Esophagus squamous epithelium (tissue), 5 donors: ENCODE measurements at places on chromosomes 11 and 22.

DNA sequence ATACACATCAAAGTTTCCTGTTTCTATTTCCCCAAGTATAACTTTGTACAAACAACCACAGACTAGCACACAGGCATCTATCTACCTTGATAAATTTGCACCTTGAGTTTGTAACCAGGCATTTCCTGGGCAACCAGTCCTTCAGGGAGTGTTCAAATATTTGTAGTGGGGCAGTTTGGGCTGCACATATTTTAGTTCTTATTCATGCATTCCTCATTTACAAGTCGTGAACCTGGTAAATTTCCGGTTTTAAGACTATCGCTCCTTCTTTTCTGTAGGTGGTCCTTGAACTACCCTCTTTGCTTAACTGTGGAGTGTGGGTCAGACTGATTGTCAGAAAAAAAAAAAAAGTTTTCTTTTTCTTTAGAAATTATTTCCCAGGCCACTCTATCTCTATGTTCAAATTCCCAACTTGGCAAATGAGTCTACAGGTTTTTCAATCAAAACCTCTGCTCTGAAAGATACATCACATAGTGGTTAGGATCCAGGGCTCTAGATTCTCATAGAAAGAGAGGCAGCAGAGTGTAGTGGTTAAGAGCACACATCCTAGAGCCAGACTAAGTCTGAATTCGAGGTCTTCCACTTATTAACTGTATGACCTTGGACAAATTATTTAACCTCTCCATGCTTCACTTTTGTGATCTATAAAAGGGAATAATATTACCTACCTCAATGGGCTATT lies 201.5 kb downstream of the SOX6 start:
- DNase-seq = no peak

GRCh38 chr11:48036466-48036865 lies 56.1 kb downstream of the PTPRJ start:
- DNase-seq = no peak

DNA sequence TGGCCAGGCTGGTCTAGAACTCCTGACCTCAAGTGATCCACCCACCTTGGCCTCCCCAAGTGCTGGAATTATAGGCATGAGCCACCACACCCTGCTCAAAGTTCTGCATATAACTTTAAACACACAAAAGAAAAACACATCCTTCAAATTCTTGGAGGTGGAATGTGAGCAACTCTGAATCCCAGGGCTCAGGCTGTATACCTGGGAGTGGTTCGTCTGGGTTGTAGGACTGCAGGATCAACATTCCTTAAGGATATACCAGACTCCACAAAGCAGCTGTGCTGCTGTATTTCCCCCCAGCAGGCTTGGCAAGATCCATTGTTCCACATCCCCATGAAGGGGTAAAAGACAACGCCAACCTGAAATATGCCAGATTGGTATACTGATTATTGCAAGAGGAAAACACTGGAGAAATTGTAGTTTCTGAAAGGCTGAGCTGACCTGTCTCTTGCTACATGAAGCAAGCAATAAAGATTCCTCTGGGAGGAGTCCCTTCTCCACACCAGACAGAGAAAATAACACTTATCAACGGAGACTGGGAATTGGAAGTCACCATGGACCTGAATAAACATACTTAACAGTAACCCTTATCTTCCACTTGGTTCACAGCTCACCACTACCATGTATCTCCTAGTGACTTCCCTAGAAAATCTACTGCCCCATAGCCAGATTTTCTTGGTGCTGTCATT lies 12.2 kb upstream of the RPS3 start:
- no peak for DNase-seq

DNA sequence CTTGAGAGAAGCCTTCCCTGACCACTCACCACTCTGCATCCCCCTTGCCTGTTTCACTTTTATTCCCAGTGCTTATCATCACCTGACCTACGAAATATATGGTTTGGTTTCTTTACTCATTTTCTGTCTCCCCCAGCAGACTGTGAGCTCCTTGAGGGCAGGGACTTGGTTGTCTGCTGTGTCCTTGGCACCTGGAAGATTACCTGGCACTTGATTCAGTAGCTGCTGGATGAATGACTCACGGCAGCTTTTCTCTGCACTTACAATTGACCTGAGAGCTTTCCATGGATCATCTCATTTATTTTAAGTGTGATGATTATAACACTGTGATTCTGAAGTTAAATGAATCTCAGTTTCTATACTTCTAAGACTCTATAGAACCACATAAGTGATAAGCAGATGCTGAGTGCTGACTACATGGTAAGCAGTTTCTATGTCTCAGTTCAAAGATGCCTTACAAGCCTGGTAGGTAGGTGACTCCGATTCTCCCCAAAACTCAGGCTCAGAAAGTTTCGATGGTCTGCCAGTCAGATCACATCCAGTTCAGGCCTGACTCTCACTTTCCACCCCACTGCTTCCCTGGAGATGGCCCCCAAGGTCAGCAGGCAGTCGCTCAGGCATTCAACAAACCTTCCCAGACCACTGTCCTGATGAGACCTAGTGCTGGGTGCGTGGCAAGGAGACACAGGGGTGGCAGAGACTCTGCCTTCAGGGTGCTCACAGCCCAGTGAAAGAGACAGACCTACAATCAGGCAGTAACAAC lies 11.6 kb downstream of the IL2RB start:
- no peak for DNase-seq

- DNase-seq = no peak
Observed at GRCh38 chr22:49703505-49703904, 124.2 kb downstream of the BRD1 start.

GRCh38 chr11:121347094-121347493 lies 54.5 kb downstream of the SC5D start:
- no peak for DNase-seq

GRCh38 chr22:36010090-36010489 lies 18.5 kb downstream of the RBFOX2 start:
- DNase-seq = no peak

DNA sequence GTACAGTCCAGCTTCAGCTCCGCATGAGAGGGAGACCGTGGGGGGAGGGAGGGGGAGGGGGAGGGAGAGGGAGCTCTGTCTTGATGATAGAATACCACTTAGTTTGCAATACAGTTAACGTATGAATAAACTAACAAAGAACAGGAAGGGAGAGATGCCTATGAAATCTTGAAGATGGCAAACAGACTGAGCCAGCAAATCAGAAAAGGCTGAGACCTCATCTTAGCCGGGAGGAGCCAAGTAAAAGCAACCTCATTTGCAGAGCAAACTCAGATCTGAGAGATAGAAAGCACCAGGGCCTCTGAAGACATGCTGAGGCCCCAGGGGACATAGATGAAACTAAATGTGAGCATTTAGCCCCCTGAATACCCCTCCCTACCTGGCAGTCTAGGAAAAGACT lies 23.0 kb downstream of the APLP2 start:
- no peak for DNase-seq

DNA sequence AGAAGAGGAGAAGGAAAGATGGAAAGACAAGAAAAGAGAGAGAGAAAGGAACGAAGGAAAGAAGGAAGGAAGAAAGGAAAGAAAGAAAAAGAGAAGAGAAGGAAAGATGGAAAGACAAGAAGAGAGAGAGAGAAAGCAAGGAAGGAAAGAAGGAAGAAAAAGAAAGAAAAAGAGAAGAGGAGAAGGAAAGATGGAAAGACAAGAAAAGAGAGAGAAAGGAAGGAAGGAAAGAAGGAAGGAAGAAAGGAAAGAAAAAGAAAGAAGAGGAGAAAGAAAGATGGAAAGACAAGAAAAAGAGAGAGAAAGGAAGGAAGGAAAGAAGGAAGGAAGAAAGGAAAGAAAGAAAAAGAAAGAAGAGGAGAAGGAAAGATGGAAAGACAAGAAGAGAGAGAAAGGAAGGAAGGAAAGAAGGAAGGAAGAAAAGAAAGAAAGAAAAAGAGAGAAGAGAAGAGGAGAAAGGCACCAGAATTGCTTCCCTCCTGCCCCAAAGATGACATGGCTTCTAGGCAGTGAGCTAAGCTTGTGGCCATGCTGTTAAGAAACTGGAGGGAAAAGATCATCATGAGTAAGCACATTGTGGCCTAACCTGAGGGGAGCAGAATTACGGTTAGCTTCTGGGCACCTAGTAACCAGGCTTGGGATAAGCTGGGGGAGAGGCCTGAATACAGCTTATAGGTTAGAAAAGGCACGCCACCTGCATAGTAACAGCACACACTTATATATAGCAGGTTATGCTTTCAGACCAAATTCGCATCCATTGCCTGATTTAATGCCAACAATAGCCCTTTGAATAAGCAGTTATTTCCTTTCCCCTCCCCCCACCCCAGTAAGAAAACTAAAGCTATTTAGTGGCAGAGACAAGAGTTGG lies 2.3 kb upstream of the ST3GAL4 start:
- DNase-seq = no peak

GRCh38 chr11:35293699-35294098 lies 125.7 kb downstream of the SLC1A2 start:
- no peak for DNase-seq

- DNase-seq = no peak
Observed at GRCh38 chr22:32802237-32802765, 796 bp downstream of the TIMP3 start.

DNA sequence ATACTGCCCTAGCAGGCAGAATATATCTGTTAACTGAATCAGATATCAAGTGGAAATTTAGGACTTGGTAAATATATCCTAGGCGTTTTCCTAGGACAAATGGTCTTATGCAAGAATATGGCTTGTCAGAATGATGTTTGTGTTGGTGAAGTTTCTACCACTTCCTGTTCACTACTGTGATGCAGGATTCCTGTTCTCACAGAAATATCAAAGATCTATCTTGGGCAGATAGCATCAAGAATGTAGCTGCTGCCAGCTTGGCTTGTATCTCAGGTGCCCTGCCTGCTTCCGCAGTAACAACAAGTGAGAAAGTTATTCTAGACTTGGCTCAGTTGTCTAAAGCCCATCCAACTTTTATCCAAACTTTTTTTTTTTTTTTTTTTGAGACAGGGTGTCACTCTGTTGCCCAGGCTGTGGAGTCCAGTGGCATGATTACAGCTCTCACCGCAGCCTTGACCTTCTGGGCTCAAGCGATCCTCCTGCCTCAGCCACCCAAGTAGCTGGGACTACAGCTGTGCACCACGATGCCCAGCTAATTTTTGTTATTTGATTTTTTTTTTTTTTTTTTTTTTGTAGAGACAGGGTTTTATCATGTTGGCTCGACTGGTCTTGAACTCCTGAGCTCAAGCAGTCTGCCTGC lies 61.3 kb downstream of the PPME1 start:
- DNase-seq = no peak

GRCh38 chr11:44071157-44071556 lies 5.1 kb downstream of the ACCS start:
- DNase-seq = no peak

GRCh38 chr11:75940911-75941310 lies 125.9 kb downstream of the UVRAG start:
- no peak for DNase-seq

GRCh38 chr11:100753571-100753970 lies 66.5 kb downstream of the ARHGAP42 start:
- no peak for DNase-seq

- no peak for DNase-seq
Observed at GRCh38 chr22:36580846-36581245, 51.9 kb upstream of the EIF3D start.

DNA sequence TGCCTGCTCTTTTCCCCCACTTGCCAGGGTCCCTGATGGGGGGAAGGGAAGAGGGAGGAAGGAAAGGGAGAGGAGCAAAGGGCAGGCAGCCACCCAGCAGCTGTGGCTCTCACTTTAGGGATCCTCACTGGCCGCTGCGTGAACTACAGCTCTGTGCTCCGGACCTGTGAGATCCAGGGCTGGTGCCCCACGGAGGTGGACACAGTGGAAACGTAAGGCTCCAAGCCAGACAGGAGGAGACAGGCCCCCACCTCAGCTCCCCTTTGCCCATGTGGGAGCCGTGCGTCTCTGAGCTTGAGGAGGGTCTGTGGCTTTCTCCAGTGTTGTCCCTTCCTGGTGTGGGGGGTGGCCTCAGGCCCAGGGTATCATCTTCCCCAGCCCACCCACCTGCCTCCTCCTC lies 9.9 kb downstream of the P2RX3 start:
- no peak for DNase-seq

DNA sequence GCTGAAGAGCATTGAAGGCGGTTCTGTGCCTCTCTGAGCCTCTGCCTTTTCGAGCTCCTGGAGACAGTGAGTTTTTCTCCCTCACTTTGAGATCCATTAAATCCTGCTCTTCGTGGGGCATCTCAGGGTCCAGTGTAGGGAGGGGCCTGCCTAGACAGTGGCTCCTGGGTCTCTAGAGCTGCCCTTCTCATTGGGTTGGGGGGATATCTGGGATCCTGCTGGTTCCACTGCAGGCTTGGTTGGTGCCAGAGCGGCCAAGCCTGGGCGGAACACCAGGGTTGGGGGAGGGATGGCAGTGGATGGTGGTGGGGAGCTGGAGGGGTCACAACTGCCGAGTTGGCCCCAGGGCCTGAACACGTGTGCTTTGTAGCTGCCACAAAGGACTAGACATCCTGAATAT lies 52.2 kb upstream of the CARS1 start:
- DNase-seq = no peak

DNA sequence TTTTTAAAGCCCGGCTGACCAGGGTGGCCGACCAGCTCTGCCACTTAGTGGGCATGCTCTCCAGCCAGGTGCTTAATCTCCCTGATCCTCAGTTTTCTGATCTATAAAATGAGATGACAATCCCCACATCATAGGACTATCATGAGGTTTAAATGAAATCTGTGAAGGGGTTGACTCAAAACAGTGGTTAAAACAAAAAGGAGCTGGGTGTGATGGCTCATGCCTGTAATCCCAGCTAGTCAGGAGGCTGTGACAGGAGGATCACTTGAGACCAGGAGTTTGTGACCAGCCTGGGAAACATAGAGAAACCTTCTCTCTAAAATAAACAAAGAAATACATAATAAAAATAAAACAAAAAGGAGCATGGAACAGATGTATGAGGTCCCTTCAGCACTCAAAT lies 3.6 kb upstream of the C11orf86 start:
- DNase-seq = no peak

GRCh38 chr11:2267851-2268728 lies 2.3 kb downstream of the ASCL2 start:
- DNase-seq = no peak

GRCh38 chr11:106482917-106483785 lies 405.7 kb downstream of the AASDHPPT start:
- DNase-seq = no peak

GRCh38 chr11:57274904-57275498 lies 38.0 kb upstream of the APLNR start:
- no peak for DNase-seq
